ENCODE measurements at places on chromosomes 16 and 17.

GRCh38 chr17:11618861-11619566 is 20.7 kb downstream of the DNAH9 start:
- no peak for DNase-seq

DNA sequence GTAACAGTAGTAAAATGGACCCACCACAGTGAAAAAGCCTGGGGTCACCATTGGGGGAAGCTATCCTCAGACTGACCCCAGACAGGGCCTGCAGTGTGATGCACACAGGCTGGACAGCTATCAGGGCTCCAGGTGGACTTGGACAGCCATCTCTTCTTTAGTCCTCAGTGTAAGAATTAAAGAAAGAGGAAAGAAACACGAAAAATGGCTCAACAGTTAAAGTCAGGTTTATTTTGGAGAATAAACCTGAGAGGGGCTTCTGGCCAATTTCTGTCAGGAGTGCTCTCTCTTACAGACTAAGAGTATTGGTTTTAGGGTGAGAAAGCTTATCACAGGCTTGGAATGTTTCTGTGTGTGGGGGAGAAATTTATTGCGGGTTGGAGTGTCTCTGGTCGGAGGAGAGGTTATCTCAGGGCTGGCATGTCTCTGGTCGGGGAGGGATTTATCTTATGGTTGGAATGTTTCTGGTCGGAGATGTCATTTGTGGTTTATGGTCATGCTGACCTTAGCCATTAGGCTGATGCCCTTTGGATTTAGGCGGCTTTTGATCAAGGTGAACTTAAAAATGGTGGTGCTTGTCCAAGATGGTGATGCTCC is 10.8 kb upstream of the B4GALNT2 start:
- no peak for DNase-seq

GRCh38 chr16:50816901-50817555 is 75.1 kb downstream of the CYLD start:
- DNase-seq: no peak

DNA sequence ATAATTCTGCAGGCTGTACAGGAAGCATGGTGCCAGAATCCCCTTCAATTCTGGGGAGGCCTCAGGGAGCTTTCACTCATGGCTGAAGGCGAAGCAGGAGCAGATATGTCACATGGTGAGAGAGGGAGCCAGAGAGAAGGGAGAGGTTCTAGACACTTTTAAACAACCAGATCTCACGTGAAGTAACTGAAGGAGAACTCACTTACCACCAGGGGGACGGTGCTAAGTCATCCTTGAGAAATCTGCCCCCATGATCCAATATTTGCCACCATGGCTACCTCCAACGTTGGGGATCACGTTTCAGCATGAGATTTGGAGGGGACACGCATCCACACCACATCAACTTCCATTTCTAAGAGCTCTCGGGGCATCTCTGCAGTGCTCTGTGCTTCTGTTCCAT is 37.4 kb upstream of the GNA13 start:
- no peak for DNase-seq

- no peak for DNase-seq
Observed at GRCh38 chr17:4100883-4101756, 41.7 kb downstream of the ZZEF1 start.

DNA sequence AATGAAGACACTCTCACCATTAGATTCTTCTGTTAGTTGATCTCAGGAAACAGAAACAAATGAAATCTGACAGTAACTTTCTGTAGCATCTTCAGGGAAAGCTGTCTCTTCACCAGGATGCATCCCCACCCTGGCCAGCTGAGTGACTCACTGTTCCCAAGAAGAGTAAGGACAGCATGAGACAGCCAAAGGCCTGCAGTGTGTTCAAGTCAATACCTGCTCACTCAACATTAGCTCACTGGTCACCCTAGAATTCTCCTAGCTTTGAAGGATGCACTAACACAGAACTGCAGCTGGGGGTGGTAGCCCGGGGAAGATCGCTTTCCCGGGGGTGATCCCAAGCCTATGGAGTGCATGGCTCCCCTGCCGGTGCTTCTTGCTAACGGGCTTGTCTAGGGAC is 28.2 kb upstream of the CLEC18B start:
- DNase-seq: no peak

Measured in stimulated activated naive B cell treated with anti-CD40 and anti-IgM and Interleukin-4, amounts not matched to agents 10 μg/mL and 1 μg/mL and 100 μg/mL, for 72 hours (primary cell).